Mesenteric fat pad (tissue), 1 donor: ENCODE measurements at places on chromosomes 12 and 14.

- peak; percentile 72 for DNase-seq
These were observed 153.1 kb downstream of the BCL11B start for GRCh38 chr14:99118946-99119345.

GRCh38 chr12:110023059-110023980 is 24.1 kb downstream of the ANKRD13A start:
- DNase-seq, result no peak

DNA sequence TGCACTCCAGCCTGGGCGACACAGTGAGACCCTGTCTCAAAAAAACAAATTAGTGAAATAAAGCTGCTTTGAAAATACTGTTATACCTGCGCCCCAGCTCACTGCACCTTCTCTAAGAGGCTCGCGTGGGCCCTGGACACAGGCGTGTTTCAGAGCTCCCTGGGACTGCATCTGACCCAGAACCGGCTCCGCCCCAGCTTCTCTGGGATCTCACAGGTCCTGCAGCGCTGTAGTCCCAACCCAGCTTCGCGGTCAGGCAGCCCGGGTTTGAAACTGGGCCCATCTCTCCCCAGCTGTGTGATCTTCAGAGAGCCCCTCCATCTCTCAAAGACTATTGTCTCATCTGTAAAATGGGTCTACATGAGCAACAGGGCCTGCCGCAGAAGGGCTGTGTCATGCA is 7.5 kb downstream of the RIMBP2 start:
- DNase-seq, result peak; percentile 85

GRCh38 chr14:51873221-51873893 is 12.9 kb downstream of the GNG2 start:
- no peak for DNase-seq

DNA sequence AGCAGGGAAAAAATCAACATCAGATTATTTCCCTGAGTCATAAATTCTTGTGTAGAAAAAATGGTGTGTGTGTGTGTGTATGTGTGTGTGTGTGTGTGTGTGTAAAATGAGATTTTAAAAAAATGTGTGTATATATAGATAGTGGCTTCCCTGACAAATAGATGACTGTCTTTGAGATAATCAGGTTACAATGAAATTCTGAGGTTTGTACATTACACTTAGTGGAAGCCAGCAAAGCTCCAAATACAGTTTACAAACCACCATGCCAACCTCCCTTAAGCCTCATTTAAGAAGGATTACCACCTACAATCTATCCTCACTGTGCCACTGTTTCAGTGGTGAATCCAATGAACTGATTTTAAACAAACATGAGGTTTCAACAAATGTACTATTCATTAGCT is 93.8 kb downstream of the MED13L start:
- DNase-seq, result no peak

- DNase-seq, result no peak
These were observed 8.4 kb upstream of the MYH7 start for GRCh38 chr14:23443881-23444280.
